SIG-M5 (cell line): ENCODE measurements at places on chromosomes 5 and 9.

DNA sequence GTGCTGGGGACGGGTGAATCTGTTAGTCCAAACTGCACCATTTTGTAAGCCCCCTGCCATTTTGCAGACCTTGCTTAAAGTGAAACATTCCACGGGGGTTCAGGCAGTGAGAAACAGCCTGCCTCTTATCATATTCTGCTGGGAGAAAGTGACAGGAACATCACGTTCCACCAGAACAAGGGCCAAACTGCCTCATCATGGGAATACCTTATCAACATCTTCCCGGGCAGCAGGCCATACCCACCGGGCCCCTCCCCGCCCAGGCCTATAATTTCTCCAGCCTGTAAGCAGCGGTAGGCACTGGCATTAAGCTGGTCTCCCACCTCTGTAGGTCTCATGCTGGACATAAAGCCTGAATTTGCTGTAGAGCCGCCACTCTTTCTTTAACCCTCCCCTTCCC lies 1.5 kb upstream of the CFAP77 start:
- DNase-seq = no peak

- DNase-seq = no peak
These were observed 142.3 kb upstream of the ANKH start for GRCh38 chr5:15013654-15014463.

DNA sequence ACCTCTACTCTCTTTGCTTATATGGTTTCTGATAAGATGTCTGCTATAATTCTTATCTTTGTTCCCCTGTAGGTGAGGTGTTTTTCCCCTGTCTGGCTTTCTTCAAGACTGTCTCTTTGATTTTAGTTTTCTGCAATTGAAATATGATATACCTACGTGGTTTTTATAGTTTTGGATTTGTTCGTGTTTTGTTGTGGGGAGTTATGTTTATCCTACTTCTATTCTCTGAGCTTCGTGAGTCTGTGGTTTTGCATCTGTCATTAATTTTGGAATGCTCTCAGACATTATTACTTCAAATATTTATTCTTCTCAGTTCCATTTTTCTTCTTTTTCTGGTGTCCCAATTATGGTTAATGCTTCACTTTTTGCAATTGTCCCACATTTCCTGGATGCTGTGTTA lies 521.3 kb downstream of the KCTD16 start:
- no peak for DNase-seq

- no peak for DNase-seq
These were observed 392.1 kb downstream of the CAAP1 start for GRCh38 chr9:26500471-26500870.

- no peak for DNase-seq
These were observed 34.5 kb upstream of the TYRP1 start for GRCh38 chr9:12658531-12659209.

DNA sequence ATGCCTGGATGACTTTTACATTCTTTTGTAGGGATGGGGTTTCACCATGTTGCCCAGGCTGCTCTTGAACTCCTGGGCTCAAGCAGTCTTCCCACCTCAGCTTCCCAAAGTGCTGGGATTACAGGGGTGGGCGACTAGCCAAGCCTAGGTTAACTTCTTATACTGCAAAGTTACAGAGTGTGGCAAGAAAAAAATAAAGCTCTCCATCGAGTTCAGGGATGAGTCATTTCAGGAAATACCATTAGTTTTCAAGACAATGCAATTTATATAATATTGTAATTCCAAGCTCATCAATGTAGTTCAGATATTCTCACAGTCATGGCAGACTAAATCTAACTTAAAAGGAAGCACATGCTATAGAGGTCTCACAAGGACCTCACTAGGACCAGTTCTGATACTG lies 11.5 kb upstream of the ABO start:
- DNase-seq = no peak

DNA sequence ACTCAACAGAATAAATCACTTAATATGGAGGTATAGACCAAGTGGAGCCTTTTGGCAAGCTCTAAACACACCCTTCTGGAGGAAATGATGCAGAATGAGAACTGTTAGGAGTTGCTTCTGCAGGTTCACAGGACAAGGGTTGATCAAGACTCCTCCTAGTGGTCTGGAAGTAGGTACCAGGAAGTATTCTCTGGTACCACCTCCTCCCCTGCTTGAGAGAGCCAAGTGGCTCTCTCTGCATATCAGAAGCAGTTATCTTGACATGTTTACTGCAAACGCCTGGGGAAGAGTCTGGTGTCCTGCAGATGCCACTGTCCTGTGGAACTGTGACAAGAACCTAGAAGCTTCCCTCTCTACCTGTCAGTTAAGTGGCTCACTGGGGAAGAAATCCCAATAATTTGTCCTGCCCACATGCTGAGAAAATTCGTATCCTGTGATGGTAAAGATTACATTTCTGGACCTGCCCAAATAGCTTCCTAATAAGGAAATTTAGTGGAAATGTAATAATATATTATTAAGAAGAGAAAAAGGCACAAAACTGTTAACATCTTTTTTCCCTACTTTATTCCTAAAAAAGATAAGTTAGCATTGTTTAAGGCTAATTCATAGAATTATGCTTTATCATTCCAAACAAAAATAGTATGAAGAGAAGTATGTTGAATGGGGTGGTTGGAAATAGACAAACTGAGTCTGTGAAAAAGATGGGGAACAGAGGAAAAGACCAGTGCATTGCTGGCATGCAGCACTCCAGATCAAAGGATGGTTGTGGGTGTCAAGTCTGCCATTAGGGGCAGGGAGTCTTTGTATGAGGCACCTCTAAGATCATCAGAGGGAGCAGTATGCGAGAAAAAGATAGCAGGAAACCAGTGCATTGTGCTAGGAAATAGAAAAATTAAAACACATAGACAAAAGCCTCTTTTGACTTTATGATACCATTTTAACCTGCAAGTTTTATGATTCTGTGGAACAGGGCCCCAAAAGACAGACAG lies 118.8 kb downstream of the CDC42SE2 start:
- peak; percentile 36 for DNase-seq

GRCh38 chr9:84031534-84031933 lies 50.9 kb downstream of the RMI1 start:
- no peak for DNase-seq

DNA sequence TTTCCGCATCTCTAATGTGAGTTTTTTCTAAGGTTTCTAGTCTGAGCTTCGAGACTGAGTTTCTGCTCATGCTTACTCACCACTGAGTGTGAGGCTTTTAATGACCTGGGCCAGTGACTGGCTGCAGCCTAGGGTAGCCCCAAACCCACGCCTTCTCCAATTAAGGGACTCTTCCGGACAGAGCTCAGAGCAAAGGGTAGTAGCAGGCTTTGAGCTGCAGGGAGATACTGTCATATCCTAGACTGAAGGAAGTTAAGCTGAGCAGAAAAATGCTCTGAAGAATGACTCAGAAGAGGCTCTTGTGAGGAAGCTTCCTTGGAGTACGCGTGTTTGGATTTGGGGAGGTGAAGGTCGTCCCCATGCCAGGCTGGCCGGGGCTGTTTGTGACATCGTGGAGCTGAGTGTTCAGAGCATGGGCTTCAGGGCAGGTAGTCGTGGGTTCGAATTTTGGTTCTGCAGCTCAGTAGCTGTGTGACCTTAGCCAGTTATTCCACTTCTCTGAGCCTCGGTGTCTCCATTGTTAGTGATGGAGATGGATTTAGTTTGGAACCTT lies 3.5 kb downstream of the USP20 start:
- no peak for DNase-seq

GRCh38 chr9:134637241-134637640 lies 4.4 kb upstream of the COL5A1 start:
- DNase-seq = no peak

DNA sequence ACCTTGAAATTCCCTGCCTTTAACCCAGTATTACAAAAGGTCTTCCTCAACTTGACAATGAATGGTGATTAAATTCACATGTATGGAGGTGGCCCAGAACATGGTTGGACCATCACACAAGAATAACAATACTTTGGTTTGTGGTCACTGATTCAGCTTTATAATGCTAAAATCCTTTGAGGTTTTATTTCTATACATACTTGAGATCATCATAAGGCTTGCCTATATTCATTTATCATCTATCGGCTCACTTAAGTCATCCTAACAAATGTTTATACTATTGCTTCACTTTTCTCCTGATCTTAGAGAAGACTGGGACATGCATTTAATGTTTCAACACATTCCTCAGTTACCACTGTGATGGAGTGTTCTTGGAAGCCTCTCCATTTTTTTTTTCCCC lies 191.3 kb downstream of the DMAC1 start:
- DNase-seq = no peak

DNA sequence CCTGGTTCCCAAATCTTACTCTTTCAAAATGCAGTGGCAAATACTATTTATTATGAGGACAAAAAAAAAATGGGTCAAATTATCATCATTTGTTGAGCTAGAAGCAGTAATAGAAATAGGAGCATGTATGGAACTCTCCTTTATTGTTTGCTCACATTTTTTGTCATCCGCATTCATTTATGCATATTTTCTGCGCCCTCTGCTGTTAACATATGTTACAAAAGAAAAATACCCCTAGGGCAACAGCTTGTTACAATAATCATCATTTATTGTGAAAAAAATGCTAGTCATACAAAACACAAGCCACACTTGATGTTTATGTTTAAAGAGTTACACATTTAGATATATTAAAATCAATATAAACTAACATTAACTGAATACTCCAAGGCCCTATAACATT lies 328.2 kb downstream of the TUSC1 start:
- no peak for DNase-seq

DNA sequence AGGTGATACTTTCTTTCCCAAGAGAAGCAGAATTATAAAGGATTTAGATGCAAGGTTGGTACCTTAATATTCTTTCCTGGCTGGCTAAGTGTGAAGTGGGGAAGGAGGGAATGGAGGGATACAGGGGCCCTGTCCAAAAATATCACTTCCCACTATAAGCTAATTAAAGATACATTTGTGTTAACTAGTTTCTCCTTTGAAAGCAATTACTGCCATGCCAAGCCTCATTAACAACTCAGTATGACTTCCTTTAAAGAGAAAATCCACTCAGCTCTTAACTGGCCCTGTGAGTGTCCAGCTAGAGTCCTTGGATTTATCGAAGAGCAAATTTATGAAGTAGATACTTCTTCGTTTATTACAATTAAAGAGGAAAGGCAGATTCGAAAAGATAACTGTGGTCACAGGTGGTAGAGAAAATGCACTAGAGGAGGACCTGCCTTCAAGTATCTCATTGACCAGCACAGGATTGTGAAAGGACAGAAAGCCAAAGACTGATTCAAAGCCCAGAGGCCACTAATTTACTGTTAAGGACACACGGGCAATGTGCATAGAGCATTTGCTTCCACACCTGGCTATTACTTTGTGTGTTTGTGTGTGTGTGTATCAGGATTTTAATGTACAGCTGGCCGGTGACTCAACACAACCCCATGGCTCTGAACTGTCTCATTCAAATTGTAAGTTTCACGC lies 11.2 kb upstream of the GLDC start:
- DNase-seq = no peak

GRCh38 chr5:111530298-111530740 lies 18.0 kb upstream of the STARD4 start:
- peak; percentile 61 for DNase-seq

DNA sequence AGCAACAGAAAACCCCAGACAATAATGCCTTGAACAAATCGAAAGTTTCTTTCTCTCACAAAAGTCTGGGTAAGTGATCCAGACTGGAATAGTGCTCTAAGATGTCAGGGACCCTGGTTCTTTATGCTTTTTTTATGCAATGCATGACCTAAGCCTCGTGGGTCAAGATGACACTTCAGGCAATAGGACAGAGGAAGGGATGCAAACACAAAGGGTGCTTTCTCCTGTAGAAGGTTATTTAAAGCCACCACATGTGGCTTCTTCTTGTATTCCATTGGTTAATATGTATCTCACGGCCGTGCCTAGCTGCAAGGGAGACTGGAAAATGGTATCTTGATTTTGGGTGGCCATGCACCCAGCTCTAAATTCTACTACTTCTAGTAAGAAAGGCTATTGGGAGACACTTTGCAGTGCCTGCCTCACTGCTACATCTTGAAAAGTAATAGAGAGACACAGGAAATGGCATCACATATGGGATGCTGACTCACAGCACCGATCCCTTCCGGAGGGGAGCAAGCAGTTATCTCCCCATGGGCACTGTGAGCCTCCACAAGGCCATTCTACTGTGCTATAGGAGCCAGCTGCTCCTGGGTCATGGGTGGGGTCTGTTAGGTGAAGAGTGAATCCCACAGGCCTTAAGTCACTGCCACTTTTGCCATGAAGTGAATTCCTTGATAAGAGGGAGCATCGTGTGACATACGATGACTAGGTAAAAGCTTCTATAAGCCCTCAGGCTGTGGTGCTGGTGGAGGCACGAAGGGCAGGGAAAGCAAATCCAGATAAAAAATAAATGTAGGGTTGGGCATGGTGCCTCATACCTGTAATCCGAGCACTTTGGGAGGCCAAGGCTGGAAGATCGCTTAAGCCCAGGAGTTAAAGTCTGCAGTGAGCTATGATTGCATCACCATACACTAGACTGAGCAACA lies 32.5 kb upstream of the RAB14 start:
- no peak for DNase-seq

DNA sequence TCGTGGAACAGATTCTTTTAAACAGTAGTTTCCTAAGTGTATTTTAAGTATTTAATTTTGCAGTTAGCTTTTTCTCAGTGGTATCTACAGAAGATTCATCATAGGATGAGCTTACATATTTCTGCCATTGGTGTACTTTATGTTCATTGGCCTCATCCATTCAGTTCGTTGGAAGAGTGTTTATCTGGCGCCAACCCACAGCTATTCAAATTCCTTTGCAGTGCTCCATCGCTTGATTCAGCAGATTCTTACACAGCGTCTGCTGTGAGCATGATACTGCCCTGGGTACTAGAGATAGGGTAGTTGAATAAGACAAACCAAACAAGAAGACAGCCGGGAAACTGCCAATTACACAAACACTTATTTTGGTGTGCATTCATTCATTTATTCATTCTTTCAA lies 55.1 kb downstream of the NUP214 start:
- DNase-seq = no peak

GRCh38 chr5:73338256-73339050 lies 110.1 kb downstream of the FOXD1 start:
- no peak for DNase-seq

DNA sequence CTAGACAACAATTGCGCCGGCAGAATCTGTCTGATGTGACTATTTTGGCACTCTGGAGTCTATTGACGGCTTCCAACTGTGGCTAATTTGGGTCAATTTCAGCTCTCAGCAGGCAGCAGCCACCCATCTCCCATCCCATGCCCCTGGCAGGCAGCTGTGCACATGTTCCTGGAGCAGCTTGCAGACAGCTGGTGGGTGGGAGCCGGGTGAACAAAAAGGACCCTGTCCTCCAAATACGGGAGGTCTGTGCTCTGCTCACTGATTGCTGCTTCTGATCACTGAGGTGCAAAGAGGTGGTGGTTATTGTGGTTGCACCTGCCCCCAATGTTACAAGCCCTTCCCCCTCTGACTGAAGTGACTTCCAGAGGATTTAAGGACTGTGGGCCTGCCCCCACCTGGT lies 45.0 kb upstream of the N4BP3 start:
- DNase-seq = no peak

- no peak for DNase-seq
These were observed 2.8 kb downstream of the MARCHF3 start for GRCh38 chr5:127027539-127027938.
